ENCODE measurements at places on chromosomes 7 and 10.

- no peak for DNase-seq
Measured at GRCh38 chr10:132461683-132462231, 64.8 kb downstream of the PWWP2B start.

DNA sequence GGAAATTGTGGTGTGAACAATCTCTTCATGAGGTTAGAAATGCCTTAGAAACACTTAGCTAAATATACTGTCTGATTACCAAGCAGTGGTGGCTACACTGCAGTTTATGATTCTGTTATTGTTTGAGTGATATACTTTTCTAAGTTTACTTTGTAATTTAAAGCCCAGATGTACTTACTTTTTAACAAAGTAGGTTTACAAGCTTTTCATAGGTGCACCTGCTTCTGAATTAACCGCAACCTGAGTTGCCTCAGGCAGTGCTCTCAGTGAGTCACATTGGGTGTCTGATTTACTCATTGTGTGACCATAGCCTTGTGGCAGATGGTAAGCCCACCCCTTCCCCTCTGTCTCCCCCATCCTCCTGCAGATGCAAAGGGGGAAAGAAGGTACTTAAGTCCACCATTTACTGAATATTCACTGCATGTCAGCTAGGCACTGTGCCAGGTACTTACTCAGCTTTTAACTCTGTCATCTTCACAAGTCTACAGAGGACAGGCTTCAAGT is 9.0 kb downstream of the MTURN start:
- peak; percentile 98 for DNase-seq

- DNase-seq: peak; percentile 27
Measured at GRCh38 chr7:876972-877311, 588 bp downstream of the GET4 start.

DNA sequence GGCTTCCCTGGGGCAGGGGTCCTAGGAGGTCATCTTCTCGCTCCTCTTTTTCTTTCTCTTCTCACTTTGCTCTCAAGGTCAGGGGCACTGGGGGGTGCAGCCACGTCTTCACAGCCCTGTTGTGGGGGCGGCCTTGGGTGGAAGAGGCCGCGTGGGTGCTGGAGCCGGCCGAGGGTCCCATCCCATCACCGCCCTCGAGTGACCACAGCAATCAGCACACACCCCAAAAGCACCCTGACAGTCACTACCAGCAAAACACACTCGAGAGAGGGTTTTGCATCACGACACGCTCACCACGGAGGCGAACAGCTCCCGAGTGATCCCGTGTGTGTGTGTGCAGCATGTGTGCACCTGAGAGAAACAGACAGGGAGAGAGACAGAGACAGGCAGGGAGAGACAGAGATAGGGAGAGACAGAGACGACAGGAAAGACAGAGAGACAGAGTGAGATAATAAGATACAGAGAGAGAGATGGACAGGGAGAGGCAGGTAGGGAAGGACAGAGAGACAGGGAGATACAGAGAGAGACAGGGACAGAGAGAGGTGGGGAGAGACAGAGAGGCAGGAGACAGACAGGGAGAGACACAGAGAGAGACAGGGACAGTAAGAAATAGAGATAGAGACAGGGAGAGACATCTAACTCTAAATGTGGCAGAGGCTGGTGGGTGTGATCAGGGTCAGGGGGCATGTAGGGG is 100.9 kb downstream of the WDR37 start:
- no peak for DNase-seq

GRCh38 chr7:95106401-95106800 is 199.0 kb downstream of the PPP1R9A start:
- DNase-seq: no peak

DNA sequence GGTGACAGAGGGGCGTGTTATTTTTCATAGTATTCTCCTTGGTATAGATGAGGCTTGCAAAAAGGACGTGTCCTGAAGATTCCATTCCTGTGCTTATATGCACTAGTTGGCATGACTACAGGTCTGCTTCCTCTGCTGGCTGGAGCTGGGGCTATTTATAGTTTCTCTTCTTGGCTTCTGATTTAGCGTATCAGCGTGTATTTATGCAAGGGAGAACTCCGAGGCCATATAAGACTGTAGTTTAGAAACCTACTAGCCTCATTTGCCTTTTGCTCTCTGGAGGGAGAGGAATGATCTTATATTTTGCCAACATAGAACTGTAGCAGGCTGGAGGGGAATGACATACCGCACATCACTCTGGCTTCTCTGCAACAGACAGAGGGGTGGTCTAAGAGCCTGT is 39.7 kb downstream of the CACNB2 start:
- DNase-seq: no peak

- DNase-seq: peak; percentile 41
Measured at GRCh38 chr10:78165617-78166016, 132.0 kb downstream of the RPS24 start.

- peak; percentile 36 for DNase-seq
Measured at GRCh38 chr7:24328050-24328449, 44.1 kb downstream of the NPY start.

GRCh38 chr10:120335553-120335952 is 121.5 kb upstream of the PLPP4 start:
- DNase-seq: no peak

DNA sequence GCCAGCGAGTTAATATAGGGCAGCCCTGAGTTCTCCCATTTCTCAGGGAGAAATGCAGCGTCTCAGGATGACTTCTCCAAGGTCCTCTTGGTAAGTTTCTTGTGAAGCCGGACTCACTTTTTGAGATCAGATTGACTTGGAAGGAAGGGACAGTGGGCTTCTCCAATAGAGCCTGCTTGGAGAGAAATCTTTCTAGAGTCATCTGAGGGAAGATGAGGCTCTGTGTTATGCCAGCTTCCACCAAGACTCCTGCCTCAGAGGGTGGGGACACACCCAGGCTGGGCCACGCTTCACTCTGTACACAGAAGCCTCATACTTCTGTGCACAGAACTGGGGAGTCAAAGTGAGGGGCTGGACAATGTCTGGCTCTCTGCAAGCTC is 5.6 kb downstream of the C10orf105 start:
- no peak for DNase-seq

DNA sequence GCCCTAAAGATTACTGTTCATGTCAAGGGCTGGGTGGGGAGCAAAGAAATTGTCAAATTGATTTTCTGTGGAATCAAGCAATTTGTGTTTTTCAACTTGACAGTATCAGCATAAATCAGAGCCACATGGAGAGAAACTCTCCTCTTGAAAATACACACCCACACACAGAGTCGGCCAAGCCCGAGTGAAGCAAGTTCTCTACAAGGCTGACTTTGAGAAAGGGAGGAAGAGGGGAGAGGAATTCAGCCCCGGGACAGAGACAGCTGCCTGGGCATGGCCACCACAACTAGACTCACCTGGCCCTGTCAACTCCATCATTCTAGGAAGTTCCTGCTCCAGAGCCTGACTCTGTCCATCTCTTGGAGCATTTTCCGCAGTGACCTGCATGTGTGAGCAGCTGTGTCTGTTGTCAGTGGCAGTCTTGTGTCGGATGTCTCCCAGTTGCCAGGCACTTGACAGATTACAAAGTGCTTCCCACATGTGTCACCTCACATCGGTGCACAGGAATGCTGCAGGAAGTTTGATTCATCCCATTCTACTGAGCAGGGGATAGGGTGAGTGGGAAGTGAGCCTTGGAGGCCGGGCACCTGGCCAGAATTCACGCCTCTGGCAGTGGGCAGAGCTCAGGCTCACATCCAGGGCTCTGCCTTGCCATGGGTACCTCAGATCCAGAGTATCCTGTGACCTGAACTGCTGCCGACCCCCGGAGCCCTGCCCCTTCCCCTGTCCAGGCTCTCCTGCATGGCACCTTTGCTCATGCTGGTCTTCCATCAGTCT is 37.9 kb downstream of the ADAM12 start:
- DNase-seq: no peak

DNA sequence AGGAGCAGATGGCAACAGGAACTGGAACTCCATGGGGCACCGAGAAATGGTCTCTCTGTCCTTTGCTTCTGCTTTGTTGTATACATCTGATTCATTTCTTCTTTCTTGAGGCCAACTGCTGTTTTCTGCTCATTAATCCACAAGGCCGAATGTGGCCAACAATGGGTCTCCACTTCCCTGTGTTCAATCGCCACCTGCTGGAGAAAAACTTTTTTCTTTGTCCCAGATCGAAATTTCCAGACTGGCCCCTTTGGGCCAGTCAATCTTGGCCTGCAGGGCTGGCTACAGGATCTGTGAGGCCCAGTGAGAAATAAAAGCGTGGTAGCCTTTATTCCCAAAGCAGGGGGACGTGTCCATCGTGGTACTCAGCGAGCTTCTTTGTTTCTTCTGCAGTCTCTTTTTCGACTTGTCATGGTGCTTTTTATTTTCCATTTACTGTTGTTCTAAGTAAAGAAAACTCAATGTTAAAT is 58.8 kb downstream of the PARP12 start:
- DNase-seq: peak; percentile 10

DNA sequence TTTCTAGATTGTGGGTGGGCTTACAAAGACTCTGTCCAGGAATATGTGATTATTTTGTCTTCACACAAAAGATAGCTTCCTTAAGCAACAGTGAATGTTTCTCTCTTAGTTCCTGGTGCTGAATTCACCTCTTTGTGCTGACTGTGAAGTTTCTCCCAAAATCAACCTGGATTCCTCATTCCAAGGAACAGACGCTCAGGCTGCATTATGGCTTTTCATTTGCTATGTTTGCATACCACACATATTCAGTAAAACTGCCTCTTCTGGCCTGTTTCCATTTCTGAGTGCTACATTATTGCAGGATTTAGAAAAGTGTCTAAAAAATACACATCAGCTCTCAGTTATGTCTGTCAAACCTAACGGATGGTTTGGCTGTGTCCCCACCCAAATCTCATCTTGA is 21.5 kb downstream of the MACROH2A2 start:
- no peak for DNase-seq

- no peak for DNase-seq
Measured at GRCh38 chr7:1141651-1142050, 18.3 kb downstream of the ZFAND2A start.

DNA sequence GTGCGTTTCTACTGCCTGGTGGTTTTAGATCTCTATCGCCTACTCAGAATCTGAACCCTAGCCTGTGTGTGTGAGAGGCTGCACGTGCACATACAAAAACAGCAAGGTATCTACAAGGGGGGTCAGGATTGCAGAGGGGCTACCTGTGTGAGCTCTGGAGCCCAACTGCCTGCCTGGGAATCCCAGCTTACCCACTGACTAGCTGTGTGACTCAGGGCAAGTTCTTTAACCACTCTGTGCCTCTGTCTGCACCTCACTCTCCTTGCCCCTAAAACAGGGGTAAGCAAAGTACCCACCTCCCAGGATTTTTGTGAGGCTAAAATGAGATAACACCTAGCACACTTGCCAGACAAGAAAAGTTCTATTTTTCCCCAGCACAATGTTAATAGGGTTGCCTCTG is 32.5 kb downstream of the DLG5 start:
- DNase-seq: no peak

DNA sequence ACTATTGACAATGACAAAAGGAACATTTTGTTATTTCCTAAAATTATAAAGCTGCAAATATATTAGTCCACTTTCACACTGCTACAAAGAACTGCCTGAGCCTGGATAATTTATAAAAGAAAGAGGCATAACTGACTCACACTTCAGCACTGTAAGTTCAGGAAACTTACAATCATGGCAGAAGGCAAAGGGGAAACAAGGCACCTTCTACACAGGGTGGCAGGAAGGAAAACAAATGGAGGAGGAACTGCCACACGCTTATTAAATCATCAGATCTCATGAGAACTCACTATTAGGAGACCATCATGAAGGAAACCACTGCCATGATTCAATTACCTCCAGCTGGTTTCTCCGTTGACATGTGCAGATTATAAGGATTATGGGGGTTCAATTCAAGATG is 203.1 kb downstream of the TPK1 start:
- DNase-seq: no peak

- no peak for DNase-seq
Measured at GRCh38 chr10:44178856-44179255, 206.0 kb downstream of the CXCL12 start.
